ENCODE measurements at places on chromosomes 4 and X.

DNA sequence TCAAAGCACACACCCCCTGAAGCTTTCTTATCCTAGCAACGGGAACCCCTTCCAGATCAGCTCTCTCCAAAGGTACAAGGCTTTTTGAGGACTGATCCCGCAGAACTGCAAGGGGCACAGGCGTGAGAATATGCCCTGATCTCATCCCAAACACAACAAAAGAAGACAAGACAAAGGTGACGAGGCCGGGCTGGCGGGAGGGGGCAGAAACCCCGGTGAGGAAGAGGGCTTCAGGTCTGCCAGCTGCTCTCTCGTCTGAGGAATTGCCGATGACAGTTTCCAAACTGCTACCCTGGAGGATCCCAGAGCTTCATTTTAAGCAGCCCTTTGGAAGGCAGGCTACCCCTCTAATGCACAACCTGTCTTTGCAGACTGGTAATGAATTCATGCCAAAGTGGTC lies 3.4 kb downstream of the HCFC1 start:
- no peak for DNase-seq

DNA sequence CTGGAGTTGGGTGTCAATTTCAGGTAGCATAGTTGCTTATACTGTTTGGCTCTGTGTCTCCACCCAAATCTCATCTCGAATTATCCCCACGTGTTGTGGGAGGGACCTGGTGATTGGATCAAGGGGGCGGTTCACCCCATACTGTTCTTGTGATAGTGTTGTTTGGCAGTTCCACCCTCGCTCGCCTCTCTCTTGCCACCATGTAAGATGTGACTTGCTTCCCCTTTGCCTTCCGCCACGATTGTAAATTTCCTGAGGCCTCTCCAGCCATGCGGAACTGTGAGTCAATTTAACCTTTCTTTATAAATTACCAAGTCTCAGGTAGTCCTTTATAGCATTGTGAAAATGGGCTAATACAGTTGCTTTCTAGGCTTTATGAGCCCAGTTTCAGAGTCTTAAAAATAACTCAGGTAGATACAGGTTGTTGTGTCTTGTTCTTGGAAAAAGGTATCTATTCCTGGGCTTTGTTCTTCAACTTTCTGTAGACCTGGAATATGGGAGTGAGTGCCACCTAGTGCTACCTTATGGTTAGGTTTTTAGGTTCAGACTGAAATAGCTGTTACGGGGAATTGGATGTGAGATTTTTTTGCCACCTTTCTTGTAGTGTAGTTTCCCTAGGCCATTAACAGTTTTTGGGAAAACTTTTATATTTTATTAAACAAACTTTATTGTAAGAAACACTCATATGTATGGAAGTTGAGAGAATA lies 15.6 kb downstream of the PGK1 start:
- no peak for DNase-seq

GRCh38 chrX:110359273-110359672 lies 625 bp downstream of the RTL9 start:
- DNase-seq, result no peak

- no peak for DNase-seq
Observed at GRCh38 chr4:3784454-3785291, 18.5 kb downstream of the ADRA2C start.

DNA sequence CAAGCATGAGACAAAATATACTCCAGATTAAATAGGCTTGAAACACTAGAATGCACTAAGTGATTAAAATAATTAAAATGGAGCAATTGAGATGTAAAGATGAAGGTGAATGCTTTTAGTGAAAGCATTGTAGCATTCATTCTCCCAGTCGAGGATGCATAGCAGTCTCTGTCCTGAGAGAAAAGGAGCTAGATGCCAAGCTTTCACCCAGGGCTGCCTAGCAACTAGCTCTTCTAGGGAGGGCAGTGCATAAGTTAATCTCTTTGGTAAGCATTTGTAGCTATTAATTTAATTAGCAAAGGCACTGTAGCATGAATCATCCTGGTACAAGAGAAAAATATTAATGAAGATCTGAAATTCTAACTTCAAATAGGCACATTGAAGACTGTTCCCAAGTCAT lies 1014.8 kb downstream of the C4orf33 start:
- DNase-seq, result no peak

DNA sequence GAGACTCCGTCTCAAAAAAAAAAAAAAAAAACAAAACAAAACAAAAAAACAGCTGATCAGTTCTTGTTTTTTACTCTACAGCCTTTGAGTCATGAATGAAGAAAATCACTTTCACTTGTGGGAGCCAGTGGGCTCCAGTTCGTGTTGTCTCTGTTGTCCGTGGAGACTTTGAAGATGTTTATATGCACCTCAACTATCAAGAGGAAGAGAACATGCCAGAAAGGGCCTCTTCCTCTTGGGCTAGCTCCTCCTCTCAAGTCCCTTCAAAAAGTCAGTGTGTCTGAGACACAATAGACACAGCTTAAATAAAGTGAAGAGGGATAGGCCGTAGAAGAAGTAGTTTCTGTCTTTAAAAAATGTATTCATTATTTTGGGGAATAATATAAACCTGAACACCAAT lies 182.7 kb downstream of the KDR start:
- no peak for DNase-seq

GRCh38 chr4:70405765-70406164 lies 8.0 kb downstream of the OPRPN start:
- no peak for DNase-seq

GRCh38 chrX:12419591-12419990 lies 281.3 kb downstream of the FRMPD4 start:
- DNase-seq, result no peak

- DNase-seq, result peak; percentile 81
Observed at GRCh38 chr4:176377780-176378179, 58.0 kb downstream of the SPCS3 start.

DNA sequence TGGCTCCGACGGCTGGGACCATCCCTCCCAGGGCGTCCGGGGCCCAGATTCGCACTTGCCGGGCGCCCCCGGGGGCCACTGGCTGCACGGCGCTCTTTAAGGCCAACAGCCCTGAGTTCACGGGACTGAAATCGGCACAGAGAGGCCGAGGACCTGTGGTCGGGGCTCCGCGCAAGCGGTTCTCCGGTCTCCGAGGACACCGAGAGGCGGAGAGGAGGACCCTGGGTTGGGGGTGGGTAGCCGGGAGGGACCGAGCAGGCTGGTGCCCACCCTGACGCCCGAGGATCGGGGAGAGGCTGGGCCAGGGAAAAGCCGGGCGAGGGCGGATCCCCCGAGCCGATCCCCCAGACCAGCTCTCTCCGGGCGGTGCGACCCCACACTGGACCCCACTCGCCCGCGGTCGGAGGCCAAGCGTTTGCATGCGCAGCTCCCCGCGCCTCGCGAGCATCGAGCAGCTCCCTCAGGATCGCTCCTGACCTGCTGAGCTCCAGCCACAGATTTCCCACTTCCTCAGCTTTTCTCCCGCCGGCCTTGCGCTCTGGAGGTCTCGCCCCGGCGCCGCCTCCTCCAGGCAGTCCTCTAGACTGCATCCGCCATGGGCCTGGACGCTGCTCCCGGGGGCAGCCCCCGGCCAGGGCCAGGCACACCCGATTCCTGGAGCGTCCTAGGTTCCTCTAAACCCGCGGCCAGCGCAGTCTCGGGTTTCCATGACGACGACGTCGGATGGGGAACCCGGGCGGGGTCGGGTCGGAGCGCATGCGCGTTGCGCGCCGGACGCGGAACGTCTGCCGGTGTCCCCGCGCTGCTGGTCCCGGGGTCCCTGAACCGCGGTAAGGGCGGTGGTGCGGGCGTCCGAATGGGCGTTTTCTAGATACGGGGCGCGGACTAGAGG lies 17.6 kb upstream of the NAT8L start:
- peak; percentile 83 for DNase-seq

GRCh38 chrX:19195243-19195610 lies 73.0 kb upstream of the ADGRG2 start:
- no peak for DNase-seq

DNA sequence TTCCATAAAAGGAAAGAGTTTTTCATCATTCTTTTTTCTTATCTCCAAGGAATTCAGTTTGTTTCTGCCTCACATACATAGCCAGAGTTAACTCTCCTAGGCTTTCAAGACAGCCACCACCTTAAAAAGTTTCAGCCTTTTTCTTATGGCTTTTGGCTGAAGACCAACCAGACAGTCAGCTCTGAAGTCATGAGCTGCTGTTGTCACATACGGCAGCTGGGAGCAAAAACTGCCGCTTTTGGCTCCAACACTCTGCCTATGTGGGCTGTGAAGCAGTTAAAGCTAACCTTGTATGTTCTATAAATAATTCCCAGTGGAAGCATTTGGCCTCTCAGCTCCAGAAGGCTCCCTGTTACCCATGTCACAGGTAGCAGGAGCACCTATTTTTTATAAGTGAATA lies 104.1 kb downstream of the KLHL4 start:
- no peak for DNase-seq

- peak; percentile 92 for DNase-seq
Observed at GRCh38 chrX:1452516-1453394, at the start of gene ASMTL. Gene ASMTL, minus strand, starts transcription at chrX:1452909. Its CDS starts 69 bp downstream, at chrX:1452840.

GRCh38 chr4:83768146-83768545 lies 232.2 kb downstream of the GPAT3 start:
- DNase-seq, result no peak

DNA sequence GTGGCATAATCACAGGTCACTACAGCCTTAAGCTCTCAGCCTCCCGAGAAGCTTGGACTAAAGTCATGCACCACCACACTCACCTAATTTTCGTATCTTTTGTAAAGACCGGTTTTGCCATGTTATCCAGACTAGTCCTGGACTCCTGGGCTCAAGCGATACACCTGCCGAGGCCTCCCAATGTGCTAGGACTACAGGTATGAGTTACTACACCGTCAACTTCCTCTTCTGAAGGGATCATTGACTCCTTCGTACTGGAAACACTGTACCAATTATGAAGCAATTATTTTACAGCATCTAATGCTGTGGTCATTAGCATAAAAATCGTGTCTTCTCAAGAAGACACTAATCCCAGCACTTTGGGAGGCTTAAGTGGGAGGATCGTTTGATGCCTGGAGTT lies 35.2 kb downstream of the PDS5A start:
- no peak for DNase-seq

DNA sequence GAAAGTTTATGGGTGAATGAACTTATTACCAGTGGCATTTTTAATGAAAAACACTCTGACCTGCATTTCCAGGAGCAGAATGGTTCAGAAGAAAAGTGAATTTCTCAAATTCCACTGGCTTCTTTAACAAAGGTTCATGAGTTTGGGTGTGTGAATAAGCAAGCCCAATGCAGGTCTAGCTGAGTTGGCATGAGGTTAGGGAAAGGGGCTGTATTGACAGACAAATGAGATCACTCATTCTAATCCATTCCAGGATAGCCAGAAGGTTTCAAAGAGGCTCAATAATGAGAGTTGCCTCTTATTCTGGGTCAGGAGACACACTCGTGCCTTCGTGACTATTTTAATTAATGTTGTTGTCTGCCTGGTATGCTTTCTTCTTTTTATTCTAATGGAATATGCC lies 43.7 kb upstream of the NPY2R start:
- no peak for DNase-seq

- DNase-seq, result no peak
Observed at GRCh38 chr4:123545667-123546572, 149.3 kb downstream of the SPRY1 start.

- DNase-seq, result no peak
Observed at GRCh38 chr4:124537971-124538370, 174.6 kb downstream of the ANKRD50 start.

DNA sequence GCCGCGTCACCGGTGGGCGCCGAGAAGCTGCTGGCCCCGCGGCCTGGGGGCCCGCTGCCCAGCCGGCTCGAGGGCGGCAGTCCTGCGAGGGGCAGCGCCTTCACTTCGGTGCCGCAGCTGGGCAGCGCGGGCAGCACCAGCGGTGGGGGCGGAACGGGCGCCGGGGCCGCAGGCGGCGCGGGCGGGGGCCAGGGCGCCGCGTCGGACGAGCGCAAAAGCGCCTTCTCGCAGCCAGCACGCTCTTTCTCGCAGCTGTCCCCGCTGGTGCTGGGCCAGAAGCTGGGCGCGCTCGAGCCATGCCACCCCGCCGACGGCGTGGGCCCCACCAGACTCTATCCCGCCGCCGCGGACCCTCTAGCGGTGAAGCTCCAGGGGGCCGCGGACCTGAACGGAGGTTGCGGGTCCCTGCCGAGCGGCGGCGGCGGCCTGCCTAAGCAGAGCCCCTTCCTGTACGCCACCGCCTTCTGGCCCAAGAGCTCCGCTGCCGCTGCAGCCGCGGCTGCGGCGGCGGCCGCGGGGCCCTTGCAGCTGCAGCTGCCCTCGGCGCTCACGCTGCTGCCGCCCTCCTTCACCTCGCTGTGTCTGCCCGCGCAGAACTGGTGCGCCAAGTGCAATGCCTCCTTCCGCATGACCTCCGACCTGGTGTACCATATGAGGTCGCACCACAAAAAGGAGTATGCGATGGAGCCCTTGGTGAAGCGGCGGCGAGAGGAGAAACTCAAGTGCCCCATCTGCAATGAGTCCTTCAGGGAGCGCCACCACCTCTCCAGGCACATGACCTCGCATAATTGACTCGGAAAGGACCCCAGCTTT lies 5.6 kb downstream of the PRDM8 start:
- no peak for DNase-seq

DNA sequence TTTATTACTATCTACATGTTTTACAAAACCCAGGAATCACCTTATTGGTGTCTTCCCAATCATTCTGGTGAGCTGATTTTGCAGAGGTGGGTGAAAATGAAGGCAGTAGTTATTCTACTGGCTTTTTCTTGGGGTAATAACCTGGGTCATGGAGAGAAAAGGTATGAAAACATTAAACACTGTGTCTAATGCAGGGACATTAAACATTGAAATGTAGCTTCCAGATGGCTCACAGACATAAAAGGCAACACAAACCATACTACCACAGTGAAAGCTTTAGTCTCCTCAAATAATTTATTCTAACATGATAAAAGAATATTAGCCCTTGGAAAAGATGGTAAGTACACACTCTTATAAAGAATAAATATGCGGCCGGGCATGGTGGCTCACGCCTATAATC lies 8.0 kb downstream of the SETD7 start:
- DNase-seq, result no peak

DNA sequence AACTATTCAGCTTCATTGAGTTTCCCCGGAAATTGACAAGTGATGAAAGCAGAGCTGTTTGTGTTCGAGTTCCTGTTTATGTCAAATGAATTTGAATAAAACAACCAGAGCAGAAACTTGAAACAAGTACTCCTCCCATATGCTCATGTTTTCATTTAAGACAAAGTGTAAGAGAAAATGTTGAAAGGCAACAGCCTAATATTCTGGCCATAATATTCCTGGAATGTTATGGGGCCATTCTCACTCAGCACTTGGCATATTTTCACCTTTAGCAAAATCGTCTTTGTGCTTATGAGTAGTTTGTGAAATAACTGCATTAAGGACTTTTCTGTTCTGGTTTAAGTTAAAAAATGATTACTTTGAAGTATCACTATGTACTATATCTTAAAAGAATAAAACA lies 276.0 kb upstream of the FAT1 start:
- DNase-seq, result no peak

- no peak for DNase-seq
Observed at GRCh38 chr4:177322266-177322665, 12.6 kb downstream of the NEIL3 start.

Measured in RKO (cell line).